ENCODE measurements at places on chromosomes 1 and 21.
A peak's percentile ranks its signal among the peaks of the same experiment; 100 is the strongest.

GRCh38 chr1:53371121-53371666 is 43.3 kb upstream of the LRP8 start:
- DNase-seq = no peak

GRCh38 chr1:176556288-176556687 is 93.3 kb downstream of the PAPPA2 start:
- DNase-seq = no peak

DNA sequence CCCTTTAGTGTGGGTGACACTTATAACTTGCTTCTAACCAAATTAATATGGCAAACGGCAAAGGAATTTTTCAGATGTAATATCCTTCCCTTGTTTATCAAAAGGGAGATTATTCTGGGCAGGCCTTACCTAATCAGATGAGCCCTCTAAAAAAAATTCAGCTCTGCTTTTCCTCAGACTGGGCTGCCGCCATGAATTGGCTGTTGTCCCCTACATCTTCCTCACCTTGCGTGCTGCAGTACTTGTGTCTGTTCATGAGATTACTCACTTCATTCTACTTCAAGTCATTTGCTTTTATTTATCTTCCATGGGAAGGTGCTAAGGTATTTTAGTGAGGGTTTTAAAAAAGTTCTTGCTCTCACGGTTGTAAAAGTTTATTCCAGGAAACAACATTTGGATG is 705.5 kb downstream of the KCNT2 start:
- no peak for DNase-seq

- DNase-seq = no peak
Measured at GRCh38 chr1:87263785-87264184, 64.9 kb upstream of the LMO4 start.

- peak; percentile 94 for DNase-seq
Measured at GRCh38 chr1:40161125-40161887, at the start of gene RLF. Gene RLF (plus strand): TSS chr1:40161387. CDS start chr1:40161400, 13 bp downstream.

GRCh38 chr1:210557426-210558077 is 228.8 kb downstream of the HHAT start:
- no peak for DNase-seq

GRCh38 chr1:181743878-181744312 is 260.6 kb downstream of the CACNA1E start:
- DNase-seq = no peak

DNA sequence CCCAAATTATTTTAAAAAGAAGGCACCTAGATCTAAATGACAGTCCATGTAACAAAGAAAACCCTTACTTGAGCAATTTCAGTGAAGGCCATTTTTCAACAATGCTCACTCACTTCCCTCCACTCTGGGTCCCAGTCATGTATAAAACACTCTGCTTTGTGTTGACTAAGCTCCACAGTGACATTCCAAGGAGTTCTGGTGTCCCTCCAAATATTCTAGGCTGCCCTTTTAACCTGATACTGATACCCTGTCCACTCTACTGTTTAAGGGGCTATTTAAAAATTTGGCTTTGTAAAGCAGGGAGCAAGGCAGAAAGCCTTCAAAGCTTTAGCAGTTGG is 73.6 kb downstream of the GNG12 start:
- no peak for DNase-seq

DNA sequence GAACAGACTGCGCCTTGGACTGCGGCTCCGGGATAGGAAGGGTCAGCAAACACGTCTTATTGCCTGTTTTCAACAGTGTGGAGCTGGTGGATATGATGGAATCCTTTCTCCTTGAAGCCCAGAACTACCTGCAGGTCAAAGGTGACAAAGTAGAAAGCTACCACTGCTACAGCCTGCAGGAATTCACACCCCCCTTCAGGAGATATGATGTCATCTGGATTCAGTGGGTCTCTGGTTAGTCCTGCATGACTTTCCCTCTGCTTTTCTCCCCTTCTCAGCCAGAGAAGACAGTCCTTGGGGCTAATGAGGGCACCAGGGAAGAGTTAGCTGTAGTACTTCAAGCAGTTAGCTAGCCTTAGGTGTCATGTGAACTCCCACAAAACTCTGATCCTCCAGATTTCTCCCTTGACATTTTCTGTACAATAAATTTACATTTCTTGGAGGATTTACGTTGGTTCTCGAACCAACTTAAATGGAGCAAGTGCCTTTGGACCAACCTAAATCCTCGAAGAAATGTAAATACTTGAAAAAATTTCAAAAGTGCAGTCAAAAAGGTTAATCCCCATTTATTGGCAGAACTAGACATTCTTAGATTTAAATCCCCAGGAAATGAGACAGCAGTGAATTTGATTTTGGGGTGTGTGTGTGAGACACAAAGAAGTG is 20.9 kb downstream of the NTMT2 start:
- no peak for DNase-seq

DNA sequence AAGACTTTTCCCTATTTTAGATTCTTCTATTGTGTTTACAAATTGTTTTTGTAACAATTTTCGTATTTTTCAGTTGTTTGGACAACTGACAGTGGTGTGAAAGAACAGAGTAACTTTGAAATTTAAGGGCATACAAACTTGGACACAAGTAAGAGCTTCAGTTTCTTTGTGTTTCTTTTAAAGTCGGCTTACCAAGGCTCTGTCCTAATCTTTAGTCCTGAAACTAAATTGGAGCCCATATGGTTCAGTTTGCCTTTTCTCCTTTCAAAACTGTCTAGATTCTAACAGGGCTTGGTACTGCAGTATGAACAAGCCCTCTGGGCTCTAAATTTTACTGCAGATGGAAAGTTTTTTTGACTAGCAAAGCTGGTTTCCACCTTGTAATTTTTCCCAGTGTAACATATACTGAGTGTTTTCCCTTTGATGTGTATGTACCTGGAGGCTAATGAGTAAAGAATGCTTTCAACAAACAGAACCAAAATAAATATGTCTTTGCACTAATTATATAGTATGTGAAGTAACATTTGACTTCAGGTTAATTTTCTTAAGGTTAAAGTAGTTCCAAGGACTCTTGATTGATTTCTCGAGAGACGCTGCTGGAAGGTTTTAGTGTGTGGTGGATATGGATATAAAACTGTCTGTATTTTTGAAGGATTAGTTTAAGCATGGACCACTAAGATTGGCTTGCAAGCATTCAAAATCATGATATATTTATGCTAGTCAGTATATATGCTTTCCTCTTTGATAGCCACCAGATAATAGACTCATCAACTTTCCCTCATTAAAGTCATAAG is 4.1 kb downstream of the SNX27 start:
- DNase-seq = no peak

DNA sequence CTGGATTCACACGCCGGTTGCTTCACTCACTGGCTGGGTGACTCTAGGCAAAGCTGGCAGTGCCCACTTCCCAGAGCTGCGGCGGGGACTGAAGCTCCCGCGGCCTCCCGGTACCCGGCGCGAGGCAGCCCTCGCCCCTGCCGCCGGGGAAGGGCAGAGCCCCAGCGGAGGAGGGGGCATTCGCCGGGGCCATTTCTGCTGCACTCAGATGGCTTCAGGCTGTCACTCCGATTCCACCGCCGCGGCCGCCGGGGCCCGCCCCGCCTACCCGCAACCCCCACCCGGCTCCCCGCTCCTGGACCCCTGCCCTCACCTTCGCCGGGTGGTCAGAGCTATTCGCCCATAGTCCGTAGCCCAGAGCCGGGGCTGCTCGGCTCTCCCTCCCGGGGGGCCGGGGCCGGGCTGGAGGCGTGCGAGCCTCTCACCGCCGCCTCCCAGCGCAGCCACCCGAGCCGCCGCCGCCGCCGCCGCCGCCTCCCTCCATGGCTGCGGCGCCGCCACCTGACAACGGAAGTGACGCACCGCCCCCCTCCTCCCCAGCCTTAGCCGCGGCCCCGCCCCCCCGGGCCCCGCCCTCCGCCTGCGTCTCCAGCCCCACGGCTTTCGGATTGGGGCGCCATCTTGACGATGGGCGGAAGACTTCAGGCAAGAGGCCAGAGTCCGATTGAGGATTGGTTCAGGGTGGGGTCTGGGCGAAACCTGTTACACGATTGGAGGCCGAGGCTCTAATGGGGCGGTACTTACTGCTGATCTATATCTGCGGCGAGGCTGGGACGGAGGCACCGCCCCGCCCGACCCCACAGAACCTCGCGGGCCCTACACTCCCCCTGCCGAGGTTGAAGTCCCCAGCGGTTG is at the start of gene STK40:
TSS of gene STK40 (minus strand) at position 515 of the 855 bp plus-strand sequence. CDS start 24,592 bp downstream, outside the sequence.
- peak; percentile 100 for DNase-seq

- DNase-seq = no peak
Measured at GRCh38 chr1:160615660-160616059, 31.2 kb downstream of the SLAMF1 start.

DNA sequence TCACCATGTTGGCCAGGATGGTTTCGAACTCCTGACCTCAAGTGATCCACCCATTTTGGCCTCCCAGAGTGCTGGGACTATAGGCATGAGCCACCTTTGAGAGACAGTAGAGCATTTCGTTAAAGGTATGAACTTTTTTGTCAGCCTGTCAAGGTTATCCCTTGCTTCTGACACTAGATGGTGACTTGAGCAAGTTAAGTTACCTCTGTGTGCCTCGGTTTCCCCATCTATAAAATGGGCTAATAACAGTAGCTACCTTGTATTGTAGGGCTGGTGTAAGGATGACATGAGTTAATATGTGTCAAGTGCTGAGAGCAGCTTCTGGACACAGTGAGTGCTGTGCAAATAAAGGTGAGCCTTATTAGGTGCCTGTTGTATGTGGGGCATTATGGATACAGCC is 8.8 kb downstream of the TNFRSF8 start:
- DNase-seq = no peak

Data from iris pigment epithelial cell (primary cell).